ENCODE measurements at places on chromosomes 4 and X.

DNA sequence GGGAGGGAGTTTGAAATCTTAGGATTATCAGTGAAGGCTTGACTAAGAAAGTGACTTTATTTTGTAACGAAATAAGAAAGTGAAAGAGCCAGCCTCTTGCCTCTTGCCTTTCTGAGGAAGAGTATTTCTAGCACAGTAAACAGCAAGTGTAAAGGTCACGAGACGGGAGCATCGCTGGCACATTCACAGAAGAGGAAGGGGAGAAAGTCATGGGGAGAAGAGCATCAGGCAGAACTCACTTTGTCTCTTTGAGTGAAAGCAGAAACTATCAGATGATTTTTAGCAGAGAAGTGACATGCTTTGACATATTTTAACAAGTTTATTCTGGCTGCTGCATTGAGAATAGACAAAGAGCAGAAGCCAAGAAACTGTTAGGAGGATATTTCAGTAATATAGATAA, 313.8 kb downstream of the CAMK2D start:
- peak; percentile 43 for DNase-seq

- DNase-seq = no peak
Observed at GRCh38 chrX:70087857-70088630, 25.8 kb downstream of the OTUD6A start.

DNA sequence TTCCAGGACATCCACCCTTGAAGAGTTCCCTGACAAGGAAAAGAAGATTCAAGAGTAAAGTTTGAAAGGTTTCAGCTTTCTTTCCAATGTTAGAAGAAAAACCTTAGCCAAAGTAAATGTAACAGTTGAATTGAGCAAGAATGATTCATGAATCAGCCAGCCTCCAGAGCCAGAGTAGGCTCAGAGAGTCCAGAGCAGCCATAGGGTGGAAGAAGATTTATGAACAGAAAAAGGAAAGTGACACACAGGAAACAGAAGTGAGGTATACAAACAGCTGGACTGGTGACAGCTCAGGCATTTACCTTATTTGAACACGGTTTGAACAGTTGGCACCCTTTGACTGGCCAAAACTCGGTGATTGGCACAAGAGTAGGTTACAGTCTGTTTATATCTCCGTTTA, 63.2 kb downstream of the QDPR start:
- no peak for DNase-seq

DNA sequence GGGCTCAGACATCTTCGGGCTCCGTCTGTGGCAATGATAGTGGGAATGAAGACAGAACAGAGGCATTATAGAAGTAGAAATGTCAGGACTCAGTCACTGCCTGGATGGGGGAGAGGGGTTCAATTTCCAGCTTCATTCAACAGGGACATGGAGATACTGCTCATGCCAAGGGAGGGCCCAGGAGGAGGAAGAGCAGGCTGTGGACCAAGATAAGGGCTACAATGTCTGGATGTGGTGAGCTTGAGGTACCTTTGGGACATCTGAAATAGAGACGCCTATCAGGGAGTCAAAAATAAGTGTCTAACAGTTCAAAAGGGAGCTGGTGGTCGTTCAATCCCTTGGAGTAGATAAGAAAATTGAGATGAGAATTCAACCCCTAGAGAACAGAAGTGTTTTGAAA, 34.5 kb downstream of the ELF4 start:
- no peak for DNase-seq

GRCh38 chr4:93409035-93409434, 419.5 kb upstream of the ATOH1 start:
- no peak for DNase-seq

GRCh38 chrX:52082578-52082977, 13.6 kb upstream of the MAGED4B start:
- no peak for DNase-seq

GRCh38 chr4:179586460-179586859, 2144.2 kb upstream of the AGA start:
- no peak for DNase-seq

- no peak for DNase-seq
Observed at GRCh38 chr4:77600521-77601451, 4.8 kb upstream of the CXCL13 start.

GRCh38 chr4:5141802-5142201, 90.5 kb downstream of the STK32B start:
- DNase-seq = no peak

DNA sequence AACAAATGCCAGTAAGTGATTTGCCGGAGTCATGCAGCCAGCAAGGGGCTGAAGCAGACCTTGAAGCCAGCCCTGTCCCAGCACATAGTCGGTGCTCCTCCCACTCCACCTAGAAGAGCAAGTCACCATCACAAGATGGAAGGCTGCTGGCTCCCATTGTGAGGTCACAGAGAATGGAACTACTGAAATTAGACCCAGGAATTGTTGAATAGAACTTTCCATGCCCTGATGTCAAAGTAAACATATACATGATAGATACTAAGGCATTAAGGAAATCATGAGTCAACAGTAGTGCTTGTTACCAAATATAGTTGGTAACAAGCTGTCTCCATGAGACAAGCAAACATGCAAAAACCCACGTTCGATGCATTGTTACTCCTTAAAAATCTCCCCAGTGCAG, 177.1 kb upstream of the MID1 start:
- DNase-seq = no peak

GRCh38 chr4:25919676-25920075, 5.7 kb downstream of the SMIM20 start:
- no peak for DNase-seq

GRCh38 chrX:36867143-36867542, 141.0 kb upstream of the FAM47C start:
- no peak for DNase-seq

DNA sequence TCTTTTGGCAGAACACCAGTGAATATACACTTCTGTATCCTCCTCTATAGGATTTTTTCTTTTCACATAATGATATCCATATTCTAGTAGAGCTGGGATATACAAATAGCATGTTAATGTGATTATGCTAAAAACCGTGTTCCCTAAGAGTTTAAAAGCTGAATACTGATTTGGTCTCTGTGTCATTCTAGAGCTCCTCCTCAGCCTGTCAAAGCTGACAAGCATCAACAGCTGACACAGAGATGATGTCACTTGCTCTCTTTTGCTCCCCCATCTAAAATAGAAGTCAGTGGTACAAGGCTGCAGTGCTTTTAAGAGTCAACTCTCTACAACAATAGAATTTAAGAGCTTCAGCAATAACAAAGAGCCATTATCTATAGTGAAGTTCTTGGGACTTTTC, 17.1 kb upstream of the HERC3 start:
- no peak for DNase-seq

- DNase-seq = no peak
Observed at GRCh38 chr4:78121338-78121904, 64.3 kb downstream of the FRAS1 start.

DNA sequence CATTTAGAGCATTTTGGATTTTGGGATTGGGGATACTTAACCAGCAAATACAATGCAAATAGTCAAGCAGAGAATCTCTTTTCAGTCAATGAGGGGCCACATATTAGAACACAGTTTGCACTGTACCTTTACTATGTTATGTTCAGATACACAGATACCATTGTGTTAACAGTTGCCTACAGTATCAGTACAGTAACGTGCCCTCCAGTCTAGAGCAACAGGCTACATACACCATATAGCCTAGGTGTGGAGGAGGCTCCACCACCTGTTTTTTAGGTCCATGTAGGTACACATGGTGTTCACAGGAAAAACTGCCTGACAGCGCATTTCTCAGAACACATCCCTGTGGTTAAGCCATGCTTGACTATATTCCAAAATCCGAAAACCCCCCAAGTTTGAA, 9.1 kb downstream of the GRPEL1 start:
- DNase-seq = no peak

DNA sequence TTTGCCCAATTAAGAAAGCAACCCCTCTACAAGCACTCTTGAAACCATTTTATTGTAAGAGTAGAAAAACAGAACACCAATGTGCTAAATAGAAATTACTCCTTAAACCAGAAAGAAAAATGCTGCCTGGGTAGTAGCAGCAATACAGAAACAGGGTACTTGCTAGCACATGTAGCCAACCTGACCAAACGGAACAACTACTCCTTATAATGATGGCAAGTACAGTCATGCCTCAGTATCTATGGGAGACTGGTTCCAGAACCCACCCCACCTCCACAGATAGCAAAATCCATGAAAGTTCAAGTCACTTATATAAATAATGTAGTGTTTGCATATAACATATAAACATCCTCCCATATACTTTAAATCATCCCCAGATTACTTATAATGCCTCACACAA, 168.8 kb downstream of the ATRX start:
- no peak for DNase-seq

DNA sequence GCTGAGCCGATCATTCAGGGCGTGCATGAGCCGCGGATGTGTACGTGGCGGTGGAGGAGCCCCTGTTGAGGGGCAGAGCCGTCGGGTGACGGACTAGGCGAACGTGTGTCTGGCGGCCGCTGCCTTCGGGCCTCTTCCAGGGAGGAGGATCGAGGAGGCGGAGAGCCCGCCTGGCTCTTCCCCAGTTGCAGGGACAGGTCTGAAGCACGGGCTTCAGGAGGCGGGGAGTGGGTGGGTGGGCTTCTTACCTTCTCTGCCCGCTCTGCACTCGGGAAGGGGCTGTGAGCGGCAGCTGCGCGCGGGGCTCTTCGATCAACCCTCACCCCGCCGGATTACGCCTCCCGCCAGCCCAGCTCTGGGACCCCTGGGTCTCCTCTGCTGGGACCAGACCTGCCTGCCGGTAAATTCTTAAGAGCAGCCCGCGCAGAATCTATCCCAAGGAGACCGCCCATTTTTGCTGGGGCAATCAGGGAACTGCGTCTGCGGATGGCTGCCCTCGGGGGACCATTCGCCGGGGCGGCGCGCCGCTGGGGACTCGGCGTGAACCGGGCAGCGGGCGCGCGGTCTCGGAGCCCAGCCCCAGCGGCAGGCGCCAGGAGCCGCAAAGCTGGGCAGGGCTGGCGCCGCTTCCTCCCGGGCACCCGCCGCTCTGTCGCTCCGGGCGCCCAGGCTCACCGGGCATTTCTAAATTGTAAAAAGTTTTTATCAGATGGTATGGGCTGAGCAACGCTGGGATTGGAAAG, 4.9 kb downstream of the PLAC8 start:
- DNase-seq = peak; percentile 40

- DNase-seq = no peak
Observed at GRCh38 chr4:80226094-80226493, 28.8 kb downstream of the PRDM8 start.

DNA sequence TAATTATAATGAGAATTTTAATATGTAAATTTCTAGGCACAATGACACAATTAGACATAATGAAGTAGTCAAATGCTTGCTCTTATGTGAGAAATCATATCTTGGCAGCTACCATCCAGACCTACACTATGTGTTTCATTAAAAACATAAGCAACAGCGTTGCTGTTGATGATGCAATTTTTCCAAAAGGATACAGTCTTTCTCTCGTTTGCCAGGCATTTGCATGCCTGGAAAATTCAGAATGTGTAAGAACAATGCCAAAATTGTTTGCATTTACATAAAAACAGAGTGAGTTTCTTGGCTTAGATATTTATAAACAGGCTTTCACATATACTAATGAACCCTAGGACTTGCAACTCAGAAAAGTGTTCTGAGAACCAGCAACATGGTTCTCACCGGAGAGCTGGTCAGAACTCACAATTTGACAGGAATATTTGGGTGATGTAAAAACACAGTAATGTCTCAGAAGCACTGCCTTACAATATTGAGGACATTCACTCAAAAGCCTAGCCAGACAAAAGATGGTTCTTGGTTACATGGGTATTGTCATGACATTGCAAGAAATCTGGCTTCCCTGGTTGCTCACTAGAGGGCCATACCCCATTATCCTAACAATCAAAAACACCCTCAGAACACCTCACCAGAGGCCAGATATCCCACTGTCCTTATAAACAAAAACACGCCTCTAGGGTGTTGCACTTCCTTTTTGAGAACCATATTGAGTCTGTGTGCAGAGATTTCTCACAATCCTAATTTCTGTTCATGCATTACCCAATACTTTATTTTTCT, 1029.0 kb upstream of the AGA start:
- DNase-seq = no peak

DNA sequence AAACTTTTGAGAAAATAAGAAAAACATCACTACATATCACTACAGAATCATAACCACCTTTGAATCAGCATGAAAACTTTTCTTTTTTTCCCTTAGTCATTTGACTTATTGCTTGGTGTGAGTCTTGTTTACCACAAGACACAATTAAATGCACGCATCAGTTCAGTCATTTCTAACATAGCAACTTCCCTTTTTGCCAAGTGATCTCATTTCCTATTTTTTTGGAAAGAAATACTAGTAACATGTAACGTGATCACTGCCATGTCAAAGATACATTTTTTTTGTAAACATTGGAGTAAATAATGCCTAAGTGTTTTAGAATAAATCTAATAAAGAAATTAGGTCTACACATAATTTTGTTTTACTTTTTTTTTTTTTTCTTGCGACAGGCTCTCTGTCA, 5.1 kb upstream of the CXCL8 start:
- no peak for DNase-seq

GRCh38 chr4:64068096-64068495, 341.2 kb downstream of the TECRL start:
- DNase-seq = no peak

- no peak for DNase-seq
Observed at GRCh38 chrX:107691024-107691448, 62.7 kb downstream of the PRPS1 start.

DNA sequence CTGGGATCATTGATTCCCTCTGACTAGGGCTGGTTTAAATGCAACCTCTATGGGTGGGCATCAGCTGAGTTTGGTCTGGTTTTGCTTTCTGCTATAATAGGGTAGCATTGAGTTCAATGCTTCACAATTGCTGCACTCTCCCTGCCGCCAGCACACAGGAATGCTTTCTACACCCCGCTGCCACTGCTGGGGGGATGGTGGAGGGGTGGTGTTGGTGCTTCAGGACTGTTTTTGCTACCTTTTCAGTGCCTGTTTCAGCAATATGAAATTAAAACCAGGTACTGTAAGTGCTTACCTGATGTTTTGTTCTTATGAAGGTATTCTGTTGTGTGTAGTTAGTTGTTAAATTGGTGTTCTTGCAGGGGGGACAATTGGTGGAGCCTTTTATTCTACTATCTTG, 67.7 kb downstream of the GNL3L start:
- no peak for DNase-seq

- DNase-seq = peak; percentile 42
Observed at GRCh38 chr4:1026115-1026514, 14.7 kb downstream of the FGFRL1 start.

DNA sequence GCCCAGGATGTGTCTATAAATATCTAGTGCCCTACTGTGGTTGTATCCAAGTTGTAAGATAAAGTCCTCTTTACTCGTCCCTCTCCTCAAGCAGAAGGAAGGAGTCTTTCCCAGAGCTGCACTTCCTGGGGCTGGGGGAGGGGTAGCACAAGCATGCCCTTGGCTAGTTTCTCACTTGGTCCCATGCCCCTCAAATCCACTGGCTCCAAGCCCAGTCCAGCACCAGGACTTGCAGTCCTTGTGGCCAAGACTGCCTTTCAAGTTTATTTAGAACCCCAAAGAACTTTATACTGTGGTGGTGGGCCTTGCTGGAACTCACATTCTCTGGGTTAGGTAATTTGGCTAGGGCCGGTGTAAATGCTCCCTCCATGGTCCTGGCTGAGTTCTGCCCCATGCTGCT, 43.2 kb upstream of the SLC10A4 start:
- DNase-seq = no peak
